A549 treated with GW870086 at 1 μM for 4 hours (cell line): ENCODE measurements at places on chromosomes 13 and 19. TPM values are rescaled to one million over a fixed set of nuclear protein-coding genes. Genes with fewer than 3 reads are reported as not detected.

The ATP4A gene
- total RNA-seq = 0.10 TPM in 1 of 5 replicates, not detected in the others

The KLHL26 gene
- 2.3 to 3.4 TPM (median 3.4 TPM) in 5 replicates for total RNA-seq

The CYP4F22 gene
- total RNA-seq = 0.08 to 0.18 TPM (median 0.10 TPM) in 4 of 5 replicates, not detected in the other

The ZNF626 gene
- total RNA-seq = not detected in 5 replicates

The ZNF723 gene
- not detected in 5 replicates for total RNA-seq

The GPR183 gene
- total RNA-seq = not detected in 5 replicates

The BEST2 gene
- total RNA-seq = 0.10 to 0.26 TPM (median 0.22 TPM) in 5 replicates

The C1QTNF9B gene
- not detected in 5 replicates for total RNA-seq

The BBC3 gene
- total RNA-seq = 13.9 to 26.4 TPM (median 23.7 TPM) in 5 replicates

The IL4I1 gene
- total RNA-seq = 0.51 to 1.4 TPM (median 0.71 TPM) in 5 replicates

The ZNF584 gene
- 18.1 to 21.1 TPM (median 20.1 TPM) in 5 replicates for total RNA-seq

The VAV1 gene
- total RNA-seq = 6.4 to 9.3 TPM (median 7.6 TPM) in 5 replicates

The HAUS8 gene
- 11.0 to 14.2 TPM (median 14.0 TPM) in 5 replicates for total RNA-seq

The U2AF2 gene
- total RNA-seq = 260 to 300 TPM (median 285 TPM) in 5 replicates

The SIGLEC12 gene
- not detected in 5 replicates for total RNA-seq

The GAPDHS gene
- 0.08 to 0.21 TPM (median 0.17 TPM) in 4 of 5 replicates, not detected in the other for total RNA-seq

The WDR62 gene
- 20.3 to 27.6 TPM (median 24.5 TPM) in 5 replicates for total RNA-seq

The CLDND2 gene
- total RNA-seq = 5.1 to 14.5 TPM (median 12.4 TPM) in 5 replicates

The CAB39L gene
- 1.5 to 2.5 TPM (median 1.9 TPM) in 5 replicates for total RNA-seq

The METTL21C gene
- total RNA-seq = not detected in 5 replicates

The C19orf85 gene
- total RNA-seq = not detected in 5 replicates

The EEF2 gene
- 859 to 1,088 TPM (median 1,044 TPM) in 5 replicates for total RNA-seq

The PTH2 gene
- total RNA-seq = 0.46 TPM in 1 of 5 replicates, not detected in the others

The DIAPH3 gene
- 6.4 to 9.1 TPM (median 7.9 TPM) in 5 replicates for total RNA-seq

The GTPBP3 gene
- total RNA-seq = 15.2 to 22.9 TPM (median 21.2 TPM) in 5 replicates

The TINCR gene
- total RNA-seq = 2.0 to 3.9 TPM (median 2.3 TPM) in 5 replicates

The FBN3 gene
- total RNA-seq = not detected in 5 replicates

The ERICH4 gene
- not detected in 5 replicates for total RNA-seq

The GADD45B gene
- total RNA-seq = 61.9 to 89.9 TPM (median 83.4 TPM) in 5 replicates
